Effector CD4-positive, alpha-beta T cell (primary cell): ENCODE measurements at places on chromosomes 3 and 15.

GRCh38 chr15:59413577-59413976 lies 24.4 kb upstream of the FAM81A start:
- no peak for DNase-seq

DNA sequence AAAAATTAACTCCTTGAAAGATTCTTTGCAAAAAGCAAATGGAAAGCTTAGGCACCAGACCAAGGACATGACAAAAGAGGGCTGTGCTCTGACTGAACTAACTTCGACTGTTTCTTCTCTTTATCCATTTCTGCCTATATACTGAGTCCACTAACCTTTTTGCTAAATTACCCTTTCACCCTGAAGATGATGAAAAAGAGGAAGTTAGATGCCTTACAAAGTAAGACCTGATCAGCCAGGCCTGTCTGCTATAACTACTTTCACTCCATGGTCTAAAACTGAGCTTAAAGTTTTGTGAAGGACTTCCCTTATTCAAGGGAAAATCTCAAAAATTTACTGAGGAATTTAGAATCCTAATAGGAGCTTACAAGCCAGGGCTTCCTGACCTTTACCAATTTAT lies 6.2 kb upstream of the IGSF10 start:
- no peak for DNase-seq

DNA sequence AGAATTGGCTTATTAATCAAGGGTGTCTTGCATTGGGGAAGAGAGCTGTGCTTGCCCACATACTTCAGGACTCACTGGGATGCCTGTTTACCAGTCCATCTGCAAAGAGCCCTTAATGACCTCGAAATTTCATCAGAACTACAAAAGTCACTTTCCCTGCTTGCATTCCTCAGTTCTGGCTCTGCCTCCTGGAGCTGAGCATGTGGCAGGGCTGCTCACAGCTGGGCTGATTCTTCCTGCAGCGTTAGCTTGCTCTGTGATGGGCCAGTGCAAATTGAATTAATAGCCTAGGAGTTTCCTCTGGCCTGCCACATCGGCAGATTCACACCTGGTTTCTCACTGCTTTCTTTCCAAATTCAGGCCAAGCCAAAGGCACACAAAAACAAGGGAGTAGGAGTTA lies 108.9 kb downstream of the DUT start:
- DNase-seq: no peak

DNA sequence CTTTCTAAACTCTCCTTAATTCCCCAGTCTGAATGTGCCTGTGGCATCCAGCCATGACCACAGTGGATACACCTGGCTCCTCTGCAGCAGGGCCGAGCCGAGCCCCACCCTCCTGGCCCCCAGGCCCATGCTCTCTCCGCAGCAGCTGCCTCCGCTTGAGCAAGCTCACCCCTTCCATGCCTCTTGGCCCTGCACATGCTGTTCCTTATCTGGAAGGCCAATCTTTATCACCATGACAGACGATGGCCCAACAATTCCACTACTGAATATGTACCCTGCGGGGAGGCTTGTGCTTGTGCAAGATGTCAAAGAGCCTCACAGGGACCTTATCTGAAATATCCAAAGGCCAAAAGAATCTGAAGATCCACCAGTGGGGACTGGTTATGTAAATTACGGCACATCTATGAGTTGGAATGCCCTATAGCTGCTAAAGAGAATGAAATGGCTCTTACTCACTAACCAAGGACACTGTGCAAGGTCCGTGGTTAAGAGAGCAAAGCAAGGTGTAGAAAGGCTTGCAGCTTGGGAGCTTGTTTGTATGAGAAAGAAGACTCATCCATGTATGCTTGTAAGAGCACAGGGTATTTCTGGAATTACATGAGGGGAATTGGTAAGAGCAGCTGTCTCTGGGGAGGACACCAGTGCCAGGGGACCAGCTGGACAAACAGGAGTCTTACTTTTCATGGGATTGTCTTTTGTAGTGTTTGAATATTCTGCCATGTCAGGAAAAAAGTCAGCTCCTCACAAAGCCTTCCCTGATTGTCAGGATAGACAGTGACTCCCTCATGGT lies 55.2 kb downstream of the WNT7A start:
- no peak for DNase-seq
